ENCODE measurements at places on chromosomes 16 and 17.
A peak's percentile ranks its signal among the peaks of the same experiment; 100 is the strongest.

DNA sequence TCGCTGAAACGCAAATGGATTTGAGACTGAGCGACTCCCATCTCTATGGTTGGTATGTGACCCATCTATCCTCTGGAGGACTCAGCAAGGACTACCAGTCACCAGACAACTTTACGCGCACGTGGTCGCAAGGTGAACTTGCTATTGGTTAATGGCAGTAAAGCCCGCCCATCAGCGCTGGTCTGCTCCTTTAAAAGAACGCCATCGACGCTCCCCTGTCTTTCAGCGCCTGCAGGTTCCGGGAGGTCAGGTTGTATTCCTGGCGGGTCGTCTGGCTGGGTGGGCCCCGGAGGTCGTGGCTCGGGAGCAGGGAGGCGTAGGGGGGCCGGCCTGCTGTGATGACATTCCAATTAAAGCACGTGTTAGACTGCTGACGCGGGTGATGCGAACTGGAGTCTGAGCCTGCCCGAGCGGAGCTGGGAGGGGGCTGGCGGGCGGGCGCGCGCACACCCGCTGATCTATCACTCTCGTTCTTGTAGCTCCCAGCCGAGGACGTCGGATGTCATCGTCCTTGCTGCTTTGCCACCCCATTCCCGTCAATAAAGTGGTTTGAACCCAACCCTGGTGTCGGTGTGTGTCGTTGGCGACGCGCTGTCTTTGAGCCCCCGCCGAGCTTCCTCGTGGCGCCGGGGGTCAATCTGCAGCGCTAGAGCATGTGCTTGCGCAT, 15.9 kb upstream of the ERN1 start:
- DNase-seq, result peak; percentile 98

GRCh38 chr16:85996843-85997242, 97.9 kb downstream of the IRF8 start:
- DNase-seq, result no peak

- DNase-seq, result peak; percentile 68
These were observed 50.1 kb downstream of the GTF3C1 start for GRCh38 chr16:27499659-27500055.

DNA sequence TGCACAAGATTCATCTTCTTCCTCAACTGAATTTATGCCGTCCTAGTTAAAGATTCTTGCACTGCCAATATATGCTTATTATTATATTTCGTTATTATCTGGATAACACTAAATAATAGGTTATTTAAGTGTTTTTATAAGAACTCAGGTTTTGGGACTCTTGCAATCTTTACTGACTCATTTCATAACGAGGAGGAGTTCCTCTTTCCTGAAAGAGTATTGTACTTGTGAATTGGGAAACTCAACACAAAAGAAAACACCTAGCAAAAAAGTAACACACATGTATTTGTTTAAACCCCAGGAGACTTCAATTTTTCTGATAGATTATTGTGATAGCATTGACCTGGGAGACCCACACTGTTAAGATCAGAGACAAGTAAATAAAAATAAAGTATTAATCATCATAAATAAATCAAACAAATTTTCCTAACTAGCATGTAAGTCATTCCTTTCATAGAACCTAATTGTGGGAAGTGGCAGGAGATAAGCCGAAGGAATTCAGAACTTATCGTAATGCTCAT, 505.8 kb downstream of the KCNJ2 start:
- no peak for DNase-seq

GRCh38 chr17:17398943-17399926, 77.6 kb upstream of the MED9 start:
- no peak for DNase-seq

- no peak for DNase-seq
These were observed 9.7 kb downstream of the NXN start for GRCh38 chr17:969811-970355.

DNA sequence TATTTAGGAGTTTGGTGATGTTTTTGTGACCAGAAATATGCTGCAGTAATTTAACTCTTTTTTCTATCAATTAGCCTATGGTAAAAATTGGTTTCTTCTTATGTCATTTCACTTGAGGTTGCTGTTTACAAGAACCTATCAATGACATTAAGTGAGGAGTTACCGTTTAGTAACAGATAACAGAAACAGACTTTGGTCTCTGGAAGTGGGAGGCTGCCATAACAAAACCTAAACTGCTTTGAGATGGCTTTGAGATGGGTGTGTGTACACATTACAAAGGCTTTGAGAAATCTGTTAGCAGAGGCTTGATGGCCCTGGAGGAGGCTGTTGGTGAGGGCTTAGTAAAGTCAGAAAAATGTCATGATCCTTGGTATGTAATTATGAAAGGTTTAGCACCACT, 90.0 kb downstream of the TMEM114 start:
- no peak for DNase-seq

DNA sequence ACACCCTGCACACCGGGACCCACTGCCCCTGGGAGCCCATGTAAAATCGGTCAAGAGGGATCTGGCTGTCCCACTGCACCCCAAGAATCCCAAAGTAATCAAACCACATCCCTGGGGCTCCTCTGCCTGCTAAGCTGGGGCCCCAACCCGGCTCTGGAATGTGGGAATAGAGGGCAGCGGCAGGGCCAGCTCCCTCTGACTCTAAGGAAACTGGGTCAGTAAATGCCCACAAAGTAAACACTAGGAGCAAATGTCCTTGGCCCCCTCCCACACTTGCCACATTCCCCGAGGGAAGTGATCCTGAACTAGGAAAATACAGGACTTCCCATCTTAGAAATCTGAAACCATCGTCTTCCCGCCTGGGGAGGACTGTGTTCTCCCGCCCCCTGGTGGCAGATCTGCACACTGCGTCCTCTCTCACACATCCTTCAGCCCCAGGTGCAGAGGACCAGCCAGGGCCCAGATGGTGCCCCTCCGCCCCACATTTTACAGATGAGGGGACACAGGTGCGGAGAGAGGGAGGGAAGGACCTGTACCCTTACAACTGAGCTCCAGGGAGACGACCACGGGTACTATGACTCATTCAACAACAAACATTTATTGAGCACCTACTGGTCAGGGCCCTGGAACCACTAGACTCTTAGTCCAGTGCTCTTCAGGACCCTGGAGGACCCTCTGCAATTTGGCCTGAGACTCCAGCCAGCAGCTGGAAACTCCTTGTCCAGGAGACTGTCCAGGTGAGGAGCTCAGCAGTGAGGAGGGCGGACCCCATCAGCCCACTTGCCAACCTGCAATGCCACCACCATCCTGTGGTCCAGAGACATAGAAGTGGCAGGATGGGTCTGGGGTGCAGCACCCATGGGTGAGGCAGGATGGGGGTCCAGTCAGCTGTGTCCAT, 10.1 kb downstream of the P3H4 start:
- peak; percentile 94 for DNase-seq

DNA sequence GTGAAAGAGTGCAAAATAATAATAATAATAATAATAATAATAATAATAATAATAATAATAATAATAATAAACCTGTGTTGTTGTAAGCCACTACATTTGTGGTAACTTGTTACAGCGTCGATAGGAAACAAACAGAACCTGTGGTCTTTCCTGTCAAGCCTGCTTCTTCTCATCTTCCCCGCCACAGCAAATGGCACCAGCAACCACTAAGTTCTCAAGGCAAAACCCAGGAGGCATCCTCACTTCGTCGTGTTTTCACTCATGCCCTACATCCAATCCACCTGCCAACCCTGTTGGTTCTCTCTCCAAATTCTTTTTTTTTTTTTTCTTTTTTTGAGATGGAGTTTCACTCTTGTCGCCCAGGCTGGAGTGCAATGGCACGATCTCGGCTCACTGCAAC, 34.2 kb downstream of the ITGAE start:
- DNase-seq, result no peak

DNA sequence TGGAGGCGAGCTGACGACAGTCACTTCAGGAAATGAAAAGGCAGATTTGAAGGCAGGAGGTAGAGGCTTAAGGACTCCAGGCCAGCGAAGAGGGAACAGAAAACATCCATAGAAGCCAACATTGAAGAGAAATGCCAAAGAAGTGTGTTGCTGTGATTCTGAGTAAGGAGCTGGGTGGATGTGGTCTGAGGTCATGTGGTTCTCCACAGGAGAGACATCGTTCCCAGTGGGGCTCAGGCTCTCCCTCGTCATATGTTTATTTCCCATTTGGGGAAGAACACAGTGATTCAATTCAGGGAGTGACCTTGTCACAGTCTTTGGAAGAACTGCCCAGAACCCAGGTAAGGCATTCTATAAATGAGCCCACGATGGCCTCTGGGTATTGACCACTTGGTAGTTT, 6.6 kb upstream of the PMP22 start:
- no peak for DNase-seq

DNA sequence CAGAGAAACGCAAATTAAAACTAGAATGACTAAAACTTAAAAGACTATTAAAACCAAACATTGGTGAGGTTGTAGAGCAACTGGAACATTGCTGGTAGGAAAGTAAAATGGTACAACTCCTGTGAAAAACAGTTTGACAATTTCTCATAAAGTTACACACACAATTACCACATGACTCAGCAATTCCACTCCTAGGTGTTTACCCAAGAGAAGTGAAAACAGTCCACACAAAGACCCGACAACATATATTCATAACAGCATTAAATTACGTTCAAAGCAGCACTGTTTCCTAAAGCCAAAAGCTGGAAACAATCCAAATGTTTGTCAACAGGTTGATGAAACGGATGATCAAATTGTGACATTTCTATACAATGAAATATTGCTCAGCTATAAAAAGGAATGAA, 26.5 kb upstream of the ALOX12 start:
- no peak for DNase-seq

GRCh38 chr16:8928467-8928957, 35.2 kb downstream of the USP7 start:
- DNase-seq, result peak; percentile 35

GRCh38 chr16:54748611-54749190, 182.0 kb upstream of the IRX5 start:
- DNase-seq, result no peak

DNA sequence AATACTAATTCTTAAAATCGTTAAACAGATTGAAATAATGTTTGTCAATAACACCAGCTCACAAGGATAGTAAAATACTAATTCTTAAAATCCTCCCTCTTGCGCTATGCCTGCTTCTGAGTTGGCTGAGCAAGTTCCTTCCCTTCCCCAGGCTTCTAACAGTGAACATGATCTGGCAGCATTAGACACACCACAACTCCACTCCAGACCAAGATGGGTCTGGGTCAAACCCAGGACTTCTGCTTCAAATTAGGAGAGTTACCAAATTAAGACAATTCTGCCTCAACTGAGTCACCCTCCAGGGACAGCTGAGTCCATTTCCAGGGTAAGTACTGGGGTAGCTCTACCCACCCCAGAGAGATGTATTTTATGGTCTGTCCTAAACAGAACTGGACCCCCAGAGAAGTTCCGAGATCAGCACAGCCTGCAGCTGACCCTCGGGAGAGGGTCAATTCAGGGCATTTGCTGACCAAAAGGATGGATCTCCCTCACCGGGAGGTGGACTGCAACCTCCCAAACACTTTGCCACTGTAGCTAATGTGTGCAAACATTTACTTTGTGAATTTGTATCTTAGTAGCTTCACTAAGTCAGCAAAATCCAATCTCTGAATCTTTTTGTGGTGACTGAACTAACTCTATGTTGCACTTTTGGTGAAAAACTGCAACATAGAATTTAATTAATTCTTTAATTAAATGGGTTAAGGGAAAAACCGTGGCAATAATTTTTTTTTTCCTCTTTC, 48.8 kb downstream of the ADCY9 start:
- DNase-seq, result no peak

DNA sequence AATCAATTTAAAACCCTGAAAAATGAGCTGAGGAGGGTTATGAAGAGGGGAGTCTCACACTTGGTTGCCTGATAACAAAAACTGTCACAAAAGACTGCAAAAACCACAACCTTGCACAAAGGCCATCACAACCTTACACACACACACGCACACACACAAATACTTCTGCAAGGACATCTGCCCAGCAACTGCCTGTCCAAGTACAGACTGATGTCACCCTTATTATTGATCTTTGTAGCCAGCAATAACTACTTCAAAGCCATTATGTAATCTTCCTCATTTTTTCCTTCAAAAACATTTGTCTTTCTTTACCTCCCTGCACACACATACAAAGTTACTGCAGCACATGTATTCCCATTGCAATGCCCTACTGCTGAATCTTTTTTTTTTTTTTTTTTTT, 253.2 kb upstream of the HSBP1 start:
- DNase-seq, result no peak

GRCh38 chr17:298791-299450, 53.7 kb downstream of the RPH3AL start:
- no peak for DNase-seq

DNA sequence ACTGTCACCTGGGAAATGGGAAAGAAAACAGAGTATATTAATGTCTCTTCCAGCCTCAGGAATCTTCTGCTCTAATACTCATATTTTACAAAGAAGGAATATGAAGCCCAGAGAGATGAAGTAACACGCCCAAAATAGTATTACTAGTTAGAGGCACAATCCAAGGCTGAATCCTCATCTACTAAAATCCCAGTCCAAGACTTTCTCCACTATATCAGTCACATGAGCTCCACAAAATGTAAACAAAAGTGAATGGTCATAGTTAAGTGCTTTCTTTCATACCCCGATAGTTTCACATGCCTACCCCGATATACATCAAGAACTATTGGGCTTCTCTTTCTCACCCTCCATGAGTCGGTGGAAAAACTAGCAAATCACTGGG, 965 bp downstream of the INTS2 start:
- DNase-seq, result no peak

- no peak for DNase-seq
These were observed 132.3 kb upstream of the SDK2 start for GRCh38 chr17:73776351-73777130.

All from trophoblast cell (in vitro differentiated cells and primary cell).